ENCODE measurements at places on chromosomes 1 and 21.

- H3K27me3 ChIP-seq, result peaks cover 13% of the 10 kb centered on the region
- H3K36me3 ChIP-seq, result no peaks in the 10 kb centered on the region
- no peak overlapping the region for H3K4me3 ChIP-seq
Measured at GRCh38 chr1:31570228-31570627, 6.1 kb upstream of the TINAGL1 start.

DNA sequence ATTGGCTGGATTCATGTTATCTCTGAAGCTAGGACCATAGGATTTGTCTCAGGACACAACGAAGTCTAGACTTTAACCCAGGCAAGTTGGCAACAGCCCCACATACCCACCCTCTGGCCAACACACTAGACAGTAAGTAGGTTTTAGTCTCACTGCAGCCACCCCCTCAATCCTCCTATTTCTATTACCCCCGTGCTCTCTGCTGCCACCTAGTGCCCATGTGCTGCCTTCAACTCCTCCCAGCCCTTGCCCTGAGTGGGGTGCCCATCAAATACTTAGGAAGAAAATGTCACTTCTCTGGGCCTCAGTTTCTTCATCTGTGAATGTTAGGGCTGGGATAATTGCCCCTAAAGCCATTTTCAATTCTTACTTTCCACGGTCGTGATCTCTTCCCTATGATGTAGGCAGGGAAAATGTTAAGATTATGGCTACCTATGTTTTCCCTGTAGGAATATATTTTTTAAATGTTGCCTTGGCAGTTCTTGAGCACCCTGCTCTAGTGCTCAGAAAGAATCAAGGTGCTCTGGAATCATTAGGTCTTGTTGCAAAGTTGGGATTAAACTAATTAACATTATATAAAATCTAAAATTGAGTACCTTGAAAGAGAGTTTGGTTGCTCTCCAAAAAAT lies 213.0 kb downstream of the LMX1A start:
- peaks cover 1% of the 10 kb centered on the region for H3K4me1 ChIP-seq
- no peak overlapping the region for H3K4me3 ChIP-seq
- no peaks in the 10 kb centered on the region for H3K36me3 ChIP-seq
- no peak overlapping the region for H3K27ac ChIP-seq
- H3K27me3 ChIP-seq, result peaks cover 21% of the 10 kb centered on the region
- DNase-seq, result no peak

DNA sequence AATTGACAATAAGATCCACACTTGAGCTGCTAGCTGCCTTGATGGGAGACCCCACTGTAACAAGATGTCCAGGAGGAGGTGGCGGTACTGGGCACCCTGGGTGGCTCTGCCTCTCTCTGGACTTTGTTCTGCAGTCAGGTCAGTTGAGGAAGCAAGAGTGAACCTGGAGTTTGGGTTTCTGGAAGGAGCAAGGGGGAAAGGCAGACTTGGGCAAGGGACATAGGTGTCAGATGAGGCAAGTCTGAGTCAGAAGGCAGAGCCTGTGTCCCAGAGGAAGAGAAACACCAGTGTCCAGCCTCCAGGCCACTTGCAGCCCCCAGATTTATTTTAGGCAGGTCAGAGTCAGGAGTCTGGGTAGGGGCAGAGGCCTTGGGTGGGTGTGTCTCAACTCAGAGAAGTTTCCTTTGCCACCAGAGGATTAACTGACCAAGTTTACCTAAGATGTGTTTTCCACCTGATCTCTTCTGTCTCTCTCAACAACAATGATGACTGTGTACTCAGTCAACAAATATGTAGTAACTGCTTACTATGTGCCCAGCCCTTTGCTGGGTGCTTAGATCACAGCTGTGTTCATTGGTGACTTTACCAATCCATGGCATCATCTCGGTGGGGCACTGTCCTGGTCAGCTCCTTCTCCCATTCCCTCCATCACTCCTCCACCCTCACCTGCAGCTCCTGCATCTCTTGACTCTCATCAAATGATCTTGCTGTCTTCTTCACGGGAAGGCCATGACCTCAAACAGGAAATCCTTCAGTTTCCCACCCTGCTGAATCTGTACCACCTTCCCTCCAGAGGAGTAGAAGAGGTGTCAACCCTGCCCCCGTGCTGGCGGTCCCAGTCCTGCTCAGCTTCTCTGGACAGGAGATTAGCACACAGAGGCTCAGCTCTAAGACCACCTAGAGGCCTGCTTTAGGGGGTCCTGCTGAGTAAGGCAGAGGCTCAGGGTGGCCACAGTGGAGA lies 36.6 kb downstream of the ELF3 start:
- H3K27ac ChIP-seq, result no peak overlapping the region
- peaks cover 5% of the 10 kb centered on the region for H3K27me3 ChIP-seq
- H3K36me3 ChIP-seq, result no peaks in the 10 kb centered on the region
- no peak for DNase-seq
- peaks cover 4% of the 10 kb centered on the region for H3K4me1 ChIP-seq

DNA sequence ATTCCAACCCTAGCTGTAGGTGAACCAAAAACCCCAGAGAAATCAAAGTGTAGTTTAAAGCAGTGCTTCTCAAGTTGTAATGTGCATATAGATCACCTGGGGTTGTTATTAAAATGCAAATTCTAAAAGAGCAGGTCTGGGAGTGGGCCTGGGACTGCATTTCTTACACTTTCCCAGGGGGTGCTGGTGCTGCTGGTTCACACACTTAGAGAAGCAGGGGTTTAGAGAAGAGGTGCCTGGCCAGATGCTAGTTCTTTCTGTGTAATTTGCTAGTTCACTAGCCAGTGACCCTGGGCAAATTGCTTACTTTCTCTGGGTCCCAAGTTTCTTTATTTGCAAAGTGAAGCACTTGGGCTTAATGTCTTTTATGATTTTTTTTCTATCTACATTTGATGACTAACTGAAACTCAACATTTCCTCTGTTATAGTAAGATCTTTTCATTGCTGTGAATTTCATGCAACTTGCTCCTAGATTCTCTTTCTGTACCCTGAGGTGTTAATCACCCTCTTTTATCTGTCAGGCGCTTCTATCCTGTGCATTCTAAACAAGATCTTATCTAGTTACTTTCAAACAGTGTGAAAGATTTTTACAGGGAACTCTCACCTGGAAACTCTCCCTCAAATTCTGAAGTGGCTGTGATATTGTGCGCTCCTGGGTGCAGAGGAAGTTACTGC lies 141.9 kb upstream of the UBE2U start:
- H3K4me3 ChIP-seq, result no peak overlapping the region
- no peaks in the 10 kb centered on the region for H3K27me3 ChIP-seq
- peaks cover 5% of the 10 kb centered on the region for H3K36me3 ChIP-seq

- no peaks in the 10 kb centered on the region for H3K36me3 ChIP-seq
- no peaks in the 10 kb centered on the region for H3K4me1 ChIP-seq
- no peak overlapping the region for H3K4me3 ChIP-seq
- no peak for DNase-seq
- H3K27ac ChIP-seq, result no peak overlapping the region
Measured at GRCh38 chr1:187504779-187505178, 676.0 kb downstream of the PLA2G4A start.

GRCh38 chr1:234956821-234957329 lies 171.8 kb downstream of the TOMM20 start:
- DNase-seq, result no peak
- H3K27ac ChIP-seq, result no peak overlapping the region
- no peaks in the 10 kb centered on the region for H3K27me3 ChIP-seq
- H3K36me3 ChIP-seq, result no peaks in the 10 kb centered on the region
- no peak overlapping the region for H3K4me3 ChIP-seq

- no peak for DNase-seq
- peaks cover 35% of the 10 kb centered on the region for H3K27me3 ChIP-seq
- no peak overlapping the region for H3K27ac ChIP-seq
- H3K4me1 ChIP-seq, result peaks cover 21% of the 10 kb centered on the region
- no peak overlapping the region for H3K4me3 ChIP-seq
Measured at GRCh38 chr1:150256554-150257341, 826 bp upstream of the CA14 start.

DNA sequence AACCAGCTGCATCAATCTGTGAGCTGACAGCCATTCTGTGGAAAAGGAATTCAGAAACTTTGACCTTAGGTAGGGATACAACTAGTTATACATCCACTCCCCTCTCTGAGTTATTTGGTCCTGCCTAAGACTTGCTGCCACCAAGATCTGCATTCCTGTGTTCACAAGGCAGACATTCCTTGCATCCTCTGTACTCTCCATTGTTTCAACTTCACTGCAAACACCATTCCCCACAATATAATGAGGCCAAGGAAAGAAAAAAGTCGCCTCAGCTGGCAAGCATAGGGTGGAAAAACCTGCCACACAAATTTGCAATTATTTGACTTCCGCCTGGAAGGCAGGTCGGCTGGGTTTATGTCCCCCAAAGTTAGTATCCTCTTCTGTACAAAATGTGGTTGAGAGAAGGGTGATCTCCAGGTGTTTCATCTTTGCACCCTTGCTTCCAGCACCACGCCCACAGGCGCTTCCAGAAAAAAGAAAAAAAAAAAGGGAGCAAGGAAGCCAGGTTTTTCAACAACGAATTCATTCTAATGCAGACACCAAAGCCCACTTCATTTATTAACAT lies 676 bp upstream of the CTTNBP2NL start:
- peak overlapping the region; percentile 63 for H3K27ac ChIP-seq
- DNase-seq, result no peak
- peaks cover 13% of the 10 kb centered on the region for H3K27me3 ChIP-seq
- peaks cover 28% of the 10 kb centered on the region for H3K4me1 ChIP-seq
